Small intestine (tissue), 16 donors: ENCODE measurements at places on chromosomes 11 and 22.
A peak's percentile ranks its signal among the peaks of the same experiment; 100 is the strongest.

DNA sequence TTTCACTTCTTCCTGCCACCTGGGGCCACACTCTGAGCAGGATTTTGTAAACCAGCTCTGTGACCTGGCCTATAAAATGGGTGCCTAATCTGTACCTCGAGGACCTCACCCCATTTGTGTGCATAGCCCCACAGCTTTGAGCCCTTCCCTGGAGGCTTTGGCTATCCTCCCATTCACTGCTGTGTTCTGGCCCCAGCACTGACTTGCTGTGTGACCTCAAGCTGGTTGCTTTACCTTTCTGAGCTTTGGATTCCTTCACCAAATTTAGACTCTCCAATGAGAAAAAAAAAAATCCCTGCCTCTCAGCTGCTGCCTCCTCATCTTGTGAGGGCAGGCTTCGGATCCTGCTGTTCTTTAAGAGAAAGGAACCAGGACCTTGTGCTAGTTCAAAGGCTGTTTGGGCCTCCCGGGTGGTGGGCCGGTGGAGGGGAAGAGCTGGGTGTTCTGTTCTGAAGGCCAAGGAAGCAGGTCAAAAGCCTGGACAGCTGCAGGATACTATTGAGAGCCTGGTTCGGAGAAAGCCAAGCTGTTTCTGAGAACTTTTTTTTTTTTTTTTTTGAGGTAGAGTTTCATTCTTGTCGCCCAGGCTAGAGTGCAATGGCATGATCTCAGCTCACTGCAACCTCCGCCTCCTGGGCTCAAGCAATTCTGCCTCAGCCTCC, 1.1 kb upstream of the PYGM start:
- no peak for DNase-seq

DNA sequence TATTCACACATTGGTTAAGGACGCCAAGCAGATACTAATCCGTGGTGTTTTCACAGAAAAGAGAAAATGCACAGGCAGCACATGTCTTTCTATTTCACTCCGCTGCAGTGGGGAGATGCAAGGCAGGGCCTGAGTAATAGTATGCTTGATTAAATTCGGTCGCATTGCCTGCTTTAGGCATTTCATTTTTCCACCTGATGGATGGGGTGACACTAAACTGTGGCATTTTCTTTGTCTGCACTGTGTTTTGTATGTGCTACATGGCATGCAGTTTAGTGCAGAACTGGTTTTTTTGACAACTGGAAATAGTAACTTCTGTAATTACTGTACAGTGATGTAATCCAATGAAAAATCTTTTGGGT, 94.9 kb downstream of the SLC17A6 start:
- no peak for DNase-seq

DNA sequence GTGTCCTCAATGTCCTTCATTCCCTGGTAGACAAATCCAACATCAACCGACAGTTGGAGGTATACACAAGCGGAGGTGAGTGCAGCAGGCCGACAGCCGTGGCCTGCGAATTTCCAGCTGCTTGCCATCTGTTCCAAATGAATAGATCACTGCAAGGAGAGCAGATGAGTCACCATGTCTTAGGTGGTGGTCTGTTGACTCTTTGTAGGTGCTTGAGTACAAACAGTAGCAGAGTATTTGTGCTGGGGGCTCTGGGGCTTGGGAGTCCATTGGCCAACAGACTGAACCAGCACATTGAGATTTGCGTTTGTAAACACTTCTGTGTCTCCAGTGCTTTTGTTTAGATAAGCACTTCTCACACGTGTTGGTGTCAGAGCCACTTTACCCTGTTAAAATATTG, 21.1 kb downstream of the EIF3L start:
- DNase-seq = no peak

- DNase-seq = no peak
These were observed 528.0 kb downstream of the SOX6 start for GRCh38 chr11:15828215-15828853.

GRCh38 chr11:66834943-66835342, 8.3 kb upstream of the RCE1 start:
- no peak for DNase-seq

DNA sequence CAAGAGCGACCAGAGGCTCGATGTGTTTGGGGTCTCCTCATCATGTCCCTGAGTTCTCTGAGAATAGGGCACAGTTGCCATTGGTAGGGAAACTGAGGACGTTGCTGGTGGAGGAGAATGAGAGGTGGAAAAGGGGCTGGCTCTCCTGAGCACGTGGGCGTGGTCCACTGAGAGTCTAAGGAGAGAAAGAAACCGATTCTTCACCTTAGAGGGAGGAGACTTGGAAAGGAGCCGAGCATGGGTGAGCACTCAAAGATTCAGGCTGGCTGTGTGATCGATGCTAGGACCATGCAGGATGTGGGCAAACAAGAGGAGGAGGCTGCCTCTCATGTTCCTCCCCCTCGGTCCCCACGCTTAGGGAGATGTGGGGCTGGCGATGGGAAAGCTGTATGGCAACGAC, 19.8 kb upstream of the TLCD5 start:
- DNase-seq = no peak

GRCh38 chr11:106249617-106250239, 172.3 kb downstream of the AASDHPPT start:
- DNase-seq = no peak

- DNase-seq = no peak
These were observed 21.1 kb downstream of the SIK3 start for GRCh38 chr11:117076941-117077691.

- DNase-seq = no peak
These were observed 103.8 kb downstream of the RRAS2 start for GRCh38 chr11:14255238-14255534.

- DNase-seq = no peak
These were observed 1.7 kb upstream of the CALCB start for GRCh38 chr11:15071556-15072255.

- no peak for DNase-seq
These were observed 63.8 kb upstream of the APOA1 start for GRCh38 chr11:116901211-116901610.

GRCh38 chr11:118055966-118056365, 20.9 kb upstream of the TMPRSS4 start:
- no peak for DNase-seq

- DNase-seq = no peak
These were observed 124.6 kb upstream of the B3GAT1 start for GRCh38 chr11:134536677-134537076.

- no peak for DNase-seq
These were observed 3.1 kb downstream of the GRIK4 start for GRCh38 chr11:120514541-120515121.

DNA sequence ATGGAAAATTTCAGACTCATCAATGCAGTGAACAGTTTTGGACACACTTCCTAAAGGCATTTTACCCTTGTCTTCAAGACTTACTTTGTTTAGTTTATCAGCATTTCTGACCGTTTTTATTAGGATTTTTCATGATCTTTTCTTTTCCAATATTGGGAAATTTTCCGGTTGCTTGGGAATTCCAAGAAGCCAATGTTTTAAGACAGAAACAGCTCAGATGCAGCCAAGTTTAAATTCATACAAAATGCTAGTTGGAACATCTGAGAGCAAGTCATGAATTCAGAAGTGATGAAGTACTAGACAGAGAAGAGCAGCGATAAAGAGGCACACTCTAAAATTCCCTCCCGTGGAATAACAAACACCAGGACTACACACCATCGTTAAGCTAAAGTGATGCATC, 68.6 kb downstream of the RAB38 start:
- DNase-seq = no peak

- no peak for DNase-seq
These were observed 63.2 kb upstream of the BIRC3 start for GRCh38 chr11:102254047-102254446.

DNA sequence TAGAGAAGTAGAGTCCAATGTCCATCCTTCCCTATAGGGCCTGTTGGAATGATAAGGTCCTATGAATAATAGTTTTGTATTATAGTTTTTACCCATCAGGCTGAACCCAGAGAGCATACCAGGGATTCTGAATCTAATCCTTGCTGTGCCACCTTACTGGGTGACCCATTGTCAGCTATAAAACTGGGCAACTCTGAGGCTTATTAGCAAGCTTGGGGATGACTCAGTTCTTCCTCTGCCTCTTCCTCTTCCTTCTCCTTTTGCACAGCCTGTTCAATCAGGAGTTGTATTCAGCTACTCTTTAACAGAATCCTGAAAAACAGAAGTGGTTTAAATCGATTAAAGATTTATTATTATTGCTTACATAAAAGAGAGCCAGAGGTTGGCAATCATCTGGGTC, 8.9 kb downstream of the HEPHL1 start:
- no peak for DNase-seq

GRCh38 chr11:66044757-66045156, 4.2 kb downstream of the GAL3ST3 start:
- DNase-seq = no peak

DNA sequence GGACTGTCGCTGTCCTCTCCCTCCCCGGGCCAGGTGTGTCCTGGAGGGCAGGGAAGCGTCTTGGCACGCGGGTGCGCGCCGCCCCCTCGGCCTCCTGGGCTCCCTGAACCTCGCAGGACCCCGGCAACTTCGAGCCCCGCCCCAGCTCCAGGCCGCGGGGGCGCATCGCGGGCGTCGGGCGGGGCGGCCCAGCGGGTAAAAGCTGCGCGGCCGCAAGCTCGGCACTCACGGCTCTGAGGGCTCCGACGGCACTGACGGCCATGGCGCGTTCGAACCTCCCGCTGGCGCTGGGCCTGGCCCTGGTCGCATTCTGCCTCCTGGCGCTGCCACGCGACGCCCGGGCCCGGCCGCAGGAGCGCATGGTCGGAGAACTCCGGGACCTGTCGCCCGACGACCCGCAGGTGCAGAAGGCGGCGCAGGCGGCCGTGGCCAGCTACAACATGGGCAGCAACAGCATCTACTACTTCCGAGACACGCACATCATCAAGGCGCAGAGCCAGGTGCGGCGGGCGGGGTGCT, at the start of gene CST6:
CST6 (plus strand) TSS at position 224 of the 519 bp plus-strand sequence; CDS start at position 261, 37 bp downstream.
- no peak for DNase-seq

GRCh38 chr11:6737872-6738466, 33.8 kb downstream of the OR2AG2 start:
- peak; percentile 56 for DNase-seq

DNA sequence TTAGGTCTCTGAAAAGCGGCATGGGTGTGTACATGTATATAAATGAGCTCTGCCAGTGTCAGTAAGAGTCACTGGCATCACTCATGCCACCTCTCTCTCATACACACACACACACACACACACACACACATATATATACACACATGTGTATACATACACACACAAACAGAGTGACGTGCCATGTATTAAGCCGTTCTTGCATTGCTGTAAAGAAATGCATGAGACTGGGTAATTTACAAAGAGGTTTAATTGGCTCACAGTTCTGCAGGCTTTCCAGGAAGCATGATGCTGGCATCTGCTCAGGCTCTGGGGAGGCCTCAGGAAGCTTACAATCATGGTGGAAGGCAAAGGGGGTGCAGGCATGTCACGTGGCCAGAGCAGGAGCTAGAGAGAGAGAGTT, 105.6 kb upstream of the NNMT start:
- no peak for DNase-seq

DNA sequence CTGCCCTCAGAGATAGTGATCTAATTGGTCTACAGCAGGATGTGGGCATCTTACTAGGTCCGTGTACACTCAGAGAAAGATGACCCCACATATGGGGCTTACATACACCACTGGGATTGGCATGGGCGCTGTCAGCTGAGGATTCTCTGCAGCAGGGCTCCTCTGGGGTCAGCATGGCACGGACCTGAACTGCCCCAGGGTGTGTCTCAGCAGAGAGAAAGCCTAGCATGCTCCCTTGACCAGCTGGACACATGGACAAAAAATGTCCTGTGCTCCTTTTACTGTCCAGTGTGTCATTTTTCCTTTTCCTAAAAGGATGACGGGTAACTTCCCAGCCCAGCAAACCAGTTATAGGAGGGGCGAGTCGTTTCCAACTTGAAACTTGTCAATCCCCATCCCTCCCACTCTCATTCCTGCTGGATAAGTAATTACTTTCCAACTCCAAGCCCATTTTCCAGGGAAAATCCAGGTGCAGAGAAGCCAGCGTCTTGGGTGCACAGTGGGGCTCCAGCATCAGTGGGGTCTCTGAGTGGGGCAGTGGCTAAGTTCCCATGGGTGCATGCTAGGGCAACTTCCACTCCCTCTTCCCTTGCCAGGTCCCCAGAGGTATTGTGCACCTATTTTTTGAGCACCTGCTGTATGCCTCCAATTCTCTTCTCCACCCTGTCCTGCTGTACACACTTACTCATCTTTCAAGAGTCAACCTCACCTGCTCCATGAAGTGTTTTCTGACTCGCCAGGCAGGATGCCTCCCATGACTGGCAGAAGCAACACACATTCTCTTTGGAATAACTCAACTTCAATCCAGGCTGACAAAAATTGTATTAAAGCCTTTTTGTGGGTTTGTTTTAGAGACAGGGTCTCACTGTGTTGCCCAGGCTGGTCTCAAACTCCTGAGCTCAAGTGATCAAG, 5.0 kb downstream of the VSTM5 start:
- no peak for DNase-seq

- no peak for DNase-seq
These were observed 3.5 kb upstream of the GGT1 start for GRCh38 chr22:24599514-24599913.

- no peak for DNase-seq
These were observed 20.1 kb upstream of the SIK2 start for GRCh38 chr11:111582163-111582562.

- DNase-seq = peak; percentile 83
These were observed 104.0 kb downstream of the FAR1 start for GRCh38 chr11:13772223-13773046.

DNA sequence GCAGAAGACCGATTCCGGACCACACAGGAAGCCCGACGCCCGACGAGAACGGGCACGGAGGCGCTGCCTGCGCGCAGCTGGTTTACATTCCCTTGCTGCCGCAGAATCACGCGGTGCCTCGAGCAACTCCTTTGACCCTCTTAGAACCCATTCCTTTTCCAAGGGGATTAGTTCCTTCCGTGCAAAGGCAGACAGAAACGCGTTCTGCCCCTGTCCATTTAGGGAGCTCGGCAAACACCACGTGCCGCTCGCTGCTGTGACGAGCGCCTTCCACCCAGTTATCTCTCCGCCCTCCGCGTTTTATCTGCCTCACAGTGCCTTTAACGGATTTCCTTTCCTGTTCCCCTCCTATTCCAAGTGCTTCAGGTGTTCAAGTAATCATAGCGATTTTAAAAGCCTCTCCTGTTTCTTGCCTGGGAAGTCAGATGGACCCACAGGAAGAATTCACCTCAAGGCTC, 24.1 kb upstream of the MICAL3 start:
- no peak for DNase-seq

DNA sequence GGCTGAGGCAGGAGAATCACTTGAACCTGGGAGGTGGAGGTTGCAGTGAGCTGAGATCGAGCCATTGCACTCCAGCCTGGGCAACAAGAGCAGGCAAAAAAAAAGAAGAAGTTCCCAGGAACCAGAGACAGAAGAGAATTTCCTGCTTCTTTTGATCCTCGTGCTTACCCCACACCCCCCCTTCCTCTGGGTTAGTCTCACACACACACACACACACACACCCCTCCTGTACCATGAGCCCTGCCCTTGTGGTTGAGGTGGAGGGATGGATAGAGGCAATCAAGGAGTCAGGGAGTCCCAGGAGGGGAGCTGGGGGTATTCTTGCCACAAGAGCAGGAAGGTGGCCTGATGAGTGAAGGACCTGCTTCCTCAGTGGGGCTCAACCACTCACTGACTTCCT, 4.1 kb upstream of the UBE2L6 start:
- DNase-seq = no peak

GRCh38 chr11:72721689-72722049, 30.5 kb downstream of the ARAP1 start:
- DNase-seq = peak; percentile 75
